ENCODE measurements at places on chromosomes 7 and 10.

DNA sequence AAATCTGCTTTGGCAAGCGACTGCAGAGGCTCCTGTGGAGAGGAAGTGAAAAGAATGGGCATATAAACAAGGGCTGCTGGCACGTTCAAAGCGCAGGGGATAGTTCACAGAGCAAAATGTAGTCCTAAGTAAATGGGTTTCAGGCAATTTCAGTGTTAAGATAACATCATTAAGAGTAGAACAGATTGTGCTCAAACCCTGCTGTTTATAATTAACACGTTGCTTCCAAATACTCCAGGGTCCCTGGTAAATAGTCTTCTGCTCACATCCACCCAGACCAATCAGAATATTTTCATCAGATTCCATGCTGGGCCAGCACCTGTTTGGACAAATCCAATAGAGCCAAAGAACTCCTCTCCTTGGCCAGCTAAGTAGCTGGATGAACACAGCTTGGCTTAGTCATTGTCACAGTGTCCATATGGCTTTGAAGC is 81.4 kb downstream of the ORC5 start:
- no peak for DNase-seq

GRCh38 chr10:60735244-60735643 is 43.0 kb upstream of the CDK1 start:
- no peak for DNase-seq

DNA sequence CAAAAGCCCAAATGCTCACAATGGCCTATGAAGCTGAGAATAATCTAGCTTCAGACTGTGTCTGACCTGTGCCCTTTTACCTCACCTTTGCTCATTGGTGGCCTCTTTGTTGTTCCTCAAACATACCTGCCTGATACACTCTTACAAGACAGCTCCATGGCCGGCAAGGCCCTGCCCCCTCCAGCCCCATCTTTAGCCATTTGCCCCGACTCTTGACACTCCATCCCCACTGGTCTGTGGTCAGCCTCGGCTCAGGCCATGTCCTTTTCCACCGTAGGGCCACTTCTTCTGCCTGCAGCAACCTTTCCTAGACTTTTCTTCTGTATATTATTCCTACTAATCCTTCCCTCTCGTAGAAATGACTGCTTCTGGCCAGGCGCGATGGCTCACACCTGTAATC is 265.2 kb downstream of the RPS24 start:
- DNase-seq, result no peak

DNA sequence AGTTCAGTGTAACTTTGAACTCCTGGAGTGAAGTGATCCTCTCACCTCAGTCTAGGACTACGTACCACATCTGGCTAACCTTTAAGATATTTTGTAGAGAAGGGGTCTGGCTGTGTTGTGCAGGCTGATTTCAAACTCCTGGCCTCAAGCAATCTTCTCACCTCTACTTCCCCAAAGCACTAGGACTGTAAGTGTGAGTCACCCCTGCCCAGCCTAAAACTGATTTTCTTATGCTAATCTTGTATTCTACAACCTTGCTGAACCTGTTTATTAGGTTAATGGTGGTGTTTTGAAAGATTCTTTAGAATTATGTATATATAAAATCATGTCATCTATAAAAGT is 58.0 kb downstream of the LCOR start:
- peak; percentile 61 for DNase-seq

GRCh38 chr7:69218576-69218975 is 379.7 kb upstream of the AUTS2 start:
- no peak for DNase-seq

- no peak for DNase-seq
These were observed 167.0 kb downstream of the MDFIC start for GRCh38 chr7:115088893-115089292.

DNA sequence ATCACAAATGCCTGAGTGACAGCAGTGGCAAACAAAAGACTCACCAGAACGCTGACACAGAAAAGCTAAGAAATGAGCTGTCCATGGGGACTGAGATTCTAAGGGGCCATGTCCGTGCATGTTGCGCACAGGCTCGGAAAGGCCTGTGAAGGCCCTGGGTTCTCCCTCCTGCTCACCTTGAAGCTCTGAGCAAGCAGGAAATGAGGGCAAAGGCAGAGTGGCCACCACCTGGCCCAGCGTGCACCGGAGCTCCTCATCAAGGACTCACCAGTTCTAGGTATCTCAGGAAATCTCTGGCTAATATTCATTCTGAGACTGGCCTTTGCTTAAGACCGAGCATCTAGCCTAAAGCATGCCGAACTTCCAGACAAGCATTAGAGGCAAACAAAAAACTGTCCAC is 52.7 kb downstream of the MAD1L1 start:
- no peak for DNase-seq

DNA sequence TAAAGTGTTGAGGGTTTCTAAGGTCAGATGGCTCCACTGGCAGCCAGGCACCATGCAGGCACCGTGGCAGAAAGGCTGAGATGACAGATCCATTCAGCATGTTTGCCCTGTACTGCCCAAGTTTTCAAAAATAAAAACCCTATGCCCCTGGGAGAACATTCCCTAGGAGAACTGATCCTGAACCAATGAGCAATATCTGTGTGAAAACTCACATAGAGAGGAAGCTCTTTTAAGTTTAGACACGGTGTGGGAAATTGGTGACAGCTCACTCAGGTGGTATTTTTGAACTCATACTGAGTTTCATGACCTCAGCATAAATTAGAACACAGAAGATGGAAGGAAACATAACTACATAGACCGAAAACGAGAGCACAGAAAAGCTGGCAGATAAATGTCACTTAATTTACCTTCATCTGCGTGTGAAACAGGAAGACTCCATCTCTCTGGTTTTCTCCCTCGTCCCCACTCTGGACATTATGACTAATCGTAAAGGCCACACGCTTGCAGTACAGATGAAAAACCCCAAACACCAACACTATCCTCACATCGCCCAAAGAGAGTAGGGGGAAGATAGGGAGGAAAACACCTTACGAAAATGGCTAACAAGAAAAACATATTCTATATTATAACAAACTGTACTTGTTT is 127.8 kb downstream of the ICA1 start:
- no peak for DNase-seq

DNA sequence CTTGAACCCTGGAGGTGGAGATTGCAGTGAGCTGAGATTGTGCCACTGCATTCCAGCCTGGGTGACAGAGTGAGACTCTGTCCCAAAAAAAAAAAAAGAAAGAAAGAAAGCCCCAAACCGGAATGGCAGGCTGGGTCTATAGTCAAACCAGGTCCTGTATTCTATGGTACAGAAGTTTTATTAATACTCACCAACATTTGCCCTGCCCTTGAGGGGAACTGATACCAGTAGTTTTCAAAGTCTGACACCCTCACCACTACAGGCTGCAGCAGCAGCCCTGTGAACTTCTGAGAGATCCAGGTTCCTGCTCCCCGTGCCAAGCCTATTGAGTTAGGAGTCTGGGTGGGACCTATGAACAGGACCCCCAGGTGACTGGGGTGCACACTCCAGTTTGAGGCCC is 80.6 kb downstream of the RGS10 start:
- peak; percentile 70 for DNase-seq

DNA sequence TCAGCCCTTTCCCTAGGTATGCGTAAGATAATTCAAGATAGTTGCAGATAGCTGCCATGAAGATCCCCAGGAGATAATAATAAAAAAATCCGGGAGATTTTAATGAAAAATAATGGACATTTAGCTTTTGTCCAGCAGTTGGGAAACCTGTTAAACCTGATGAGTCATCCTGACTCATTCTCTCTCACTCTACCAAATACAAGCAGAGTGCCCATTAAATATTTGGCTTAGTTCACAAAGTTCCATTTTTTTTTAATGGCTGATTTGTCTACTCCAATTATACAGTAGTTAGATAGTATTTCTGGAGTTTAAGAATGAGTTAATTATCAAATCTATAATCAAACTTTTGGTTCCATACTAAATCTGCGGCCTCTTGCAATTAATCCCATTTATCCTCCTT is 2.1 kb upstream of the SHTN1 start:
- peak; percentile 80 for DNase-seq
